ENCODE measurements at places on chromosomes 1 and 21. TPM values are rescaled to one million over a fixed set of nuclear protein-coding genes. Genes with fewer than 3 reads are reported as not detected.

DENND2C gene
- total RNA-seq = 3.0 TPM

GRCh38 chr1:82273816-82274215 lies 473.1 kb downstream of the ADGRL2 start:
- DNase-seq = no peak

C1QA gene
- 80.3 TPM for total RNA-seq

DNA sequence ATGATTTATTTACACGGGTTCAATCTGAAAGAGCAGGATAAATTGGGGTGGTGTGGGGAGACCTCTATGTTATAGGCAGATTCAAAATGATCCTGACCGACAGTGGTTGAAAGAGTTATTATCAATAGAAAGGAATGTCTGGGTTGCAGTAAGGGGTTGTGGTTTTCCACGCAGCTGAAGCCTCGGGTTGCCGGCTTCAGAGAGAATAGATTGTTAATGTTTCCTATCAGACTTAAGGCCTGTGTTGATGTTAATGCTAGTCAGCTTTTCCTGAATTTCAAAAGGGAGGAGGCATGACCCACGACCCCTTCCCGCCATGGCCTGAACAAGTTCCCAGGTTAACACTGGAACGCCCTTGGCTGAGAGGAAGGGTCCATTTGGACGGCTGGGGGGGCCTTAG lies 2.2 kb upstream of the UBE2J2 start:
- no peak for DNase-seq

RHEX gene
- 3.6 TPM for total RNA-seq

ZMPSTE24 gene
- 40.7 TPM for total RNA-seq

DNA sequence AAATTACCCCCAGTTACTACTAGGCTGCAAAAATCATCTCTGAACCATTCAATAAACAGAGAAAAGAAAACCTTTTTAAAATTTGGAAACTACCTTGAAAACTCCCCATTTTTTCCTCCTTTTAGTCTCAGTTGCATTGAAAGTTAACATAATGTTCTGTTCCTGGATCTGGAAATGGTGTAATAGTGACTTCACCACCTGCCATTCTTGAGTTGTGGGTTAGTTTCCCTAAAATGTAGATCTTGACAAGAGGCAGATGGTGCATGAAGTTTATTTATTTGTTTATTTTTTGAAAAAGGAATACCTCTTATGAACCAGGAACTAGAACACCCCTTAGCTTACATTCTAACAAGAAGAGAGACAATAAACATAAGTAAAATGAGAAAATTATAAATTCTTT lies 72.8 kb downstream of the ATF6 start:
- DNase-seq = no peak

Data from sigmoid colon (tissue), 7 donors.